ENCODE measurements at places on chromosomes 1 and 21.

DNA sequence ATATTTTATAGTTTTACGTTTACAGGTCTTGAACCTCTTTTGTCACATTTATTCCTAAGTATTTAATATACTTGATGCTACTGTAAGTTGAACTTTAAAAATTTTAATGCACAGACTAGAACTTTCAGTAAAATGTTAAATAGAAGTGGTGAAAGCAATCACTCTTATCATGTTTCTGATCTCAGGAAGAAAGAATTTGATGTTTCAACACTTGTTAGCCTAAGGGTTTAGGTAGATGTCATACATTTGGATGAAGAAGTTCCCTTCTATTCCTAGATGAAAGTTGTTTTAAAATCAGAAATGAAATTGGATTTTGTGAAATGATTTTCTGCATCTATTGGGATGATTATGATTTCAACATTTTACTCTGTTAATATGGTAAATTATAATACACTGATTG, 63.6 kb upstream of the TTLL7 start:
- DNase-seq: no peak

DNA sequence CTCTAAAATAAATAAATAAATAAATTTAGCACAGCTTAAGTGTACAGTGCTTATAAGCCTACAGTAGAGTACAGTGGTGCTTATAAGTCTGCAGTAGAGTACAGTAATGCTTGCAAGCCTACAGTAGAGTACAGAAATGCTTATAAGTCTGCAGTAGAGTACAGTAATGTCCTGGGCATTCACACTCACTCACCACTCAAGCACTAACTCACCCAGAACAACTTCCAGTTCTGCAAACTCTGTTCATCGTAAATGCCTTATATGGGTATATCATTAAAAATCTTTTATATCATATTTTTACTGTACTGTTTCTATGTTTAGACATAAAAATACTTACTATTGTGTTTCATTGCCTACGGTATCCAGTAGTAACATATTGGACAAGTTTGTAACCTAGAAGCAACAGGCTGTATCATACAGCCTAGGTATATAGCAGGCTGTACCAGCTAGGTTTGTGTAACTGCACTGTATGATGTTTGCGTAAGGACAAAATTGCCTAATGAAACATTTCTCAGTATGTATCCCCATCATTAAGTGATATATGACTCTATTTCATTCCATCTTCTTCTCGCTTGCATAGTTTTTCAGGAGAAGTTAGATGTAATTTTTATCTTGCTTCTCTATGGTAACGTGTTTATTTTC, 14.0 kb upstream of the S100B start:
- no peak for DNase-seq

DNA sequence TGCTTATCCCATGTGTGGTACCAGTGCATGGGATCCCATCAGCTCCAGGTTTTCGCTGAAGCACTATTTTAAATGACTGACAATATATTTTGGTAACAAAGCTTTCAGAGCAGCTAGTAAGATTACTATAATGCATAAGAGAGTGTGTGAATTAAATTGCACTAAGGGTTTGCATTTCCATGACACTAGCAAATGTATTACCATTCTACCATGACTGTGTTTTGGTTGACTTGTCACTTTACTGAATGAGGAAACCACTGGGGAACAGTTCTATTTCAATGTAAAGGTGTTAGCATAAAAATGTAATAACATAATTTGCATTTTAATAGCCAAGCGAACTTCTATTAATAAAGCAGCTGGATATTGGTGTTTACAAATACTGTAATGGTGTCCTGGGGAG, 31.7 kb upstream of the ERO1B start:
- no peak for DNase-seq

DNA sequence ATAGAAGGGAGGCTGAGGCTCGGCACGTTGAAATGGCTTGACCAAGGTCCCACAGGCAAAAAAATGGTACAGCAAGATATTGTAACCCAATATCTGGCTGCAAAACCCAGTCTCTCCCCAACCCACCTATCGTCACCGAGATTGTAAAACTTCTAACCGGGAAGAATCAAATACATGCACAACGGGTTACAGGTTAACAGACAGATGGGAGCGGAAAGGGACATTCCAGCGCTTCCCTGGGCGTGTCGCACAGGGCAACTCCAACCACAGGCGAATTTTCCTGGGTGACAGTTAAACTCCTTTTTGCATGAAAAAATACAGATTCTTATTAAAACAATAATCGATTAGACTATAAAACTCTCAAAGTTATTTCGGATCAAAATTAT, 31.8 kb upstream of the JUN start:
- DNase-seq: no peak

DNA sequence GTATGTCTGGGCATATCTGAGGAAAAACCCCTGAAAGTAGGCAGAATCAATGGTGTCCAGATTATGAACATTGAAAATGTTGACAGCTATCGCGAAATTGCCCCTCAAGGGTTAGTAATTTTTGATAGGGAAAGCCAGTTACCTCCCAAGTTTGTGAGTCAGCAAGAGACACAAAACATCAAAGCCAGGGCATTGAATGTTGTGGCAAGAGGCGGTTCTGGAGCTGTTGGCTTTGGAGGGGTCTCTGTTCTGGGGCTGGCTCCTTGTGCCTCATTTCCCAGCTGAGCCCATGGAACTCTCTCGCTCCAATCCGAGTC, 10.6 kb upstream of the S100A11 start:
- DNase-seq: no peak

Data from head of caudate nucleus (tissue), 42 donors.